ENCODE measurements at places on chromosomes 1 and 21.

DNA sequence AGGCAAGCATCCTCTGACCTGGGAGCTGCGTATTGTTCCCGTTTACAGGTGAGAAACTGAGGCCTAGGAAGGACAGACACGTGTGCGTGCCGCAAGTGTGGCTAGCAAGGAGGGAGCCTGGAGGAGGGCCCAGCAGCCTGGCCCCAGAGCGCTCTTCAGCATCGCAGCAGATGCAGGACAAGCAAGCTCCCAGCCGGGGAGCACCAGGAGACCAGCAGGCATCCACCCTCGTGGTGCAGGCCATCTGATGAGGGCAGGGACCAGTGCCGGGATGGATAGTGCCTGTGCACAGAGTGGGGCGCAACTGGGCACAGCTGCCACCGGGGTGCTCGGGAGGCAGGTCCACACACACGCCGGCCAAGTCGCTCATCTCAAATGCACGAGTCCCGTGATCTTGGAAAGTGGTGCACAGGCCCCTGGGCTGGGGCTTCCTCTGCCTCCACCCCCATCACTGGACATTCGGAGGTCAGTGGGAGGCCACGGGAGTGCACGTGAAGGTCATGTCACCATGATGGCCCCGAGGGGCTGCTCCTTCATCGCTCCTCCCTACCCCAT is 55.1 kb downstream of the COL18A1 start:
- DNase-seq: peak; percentile 40

DNA sequence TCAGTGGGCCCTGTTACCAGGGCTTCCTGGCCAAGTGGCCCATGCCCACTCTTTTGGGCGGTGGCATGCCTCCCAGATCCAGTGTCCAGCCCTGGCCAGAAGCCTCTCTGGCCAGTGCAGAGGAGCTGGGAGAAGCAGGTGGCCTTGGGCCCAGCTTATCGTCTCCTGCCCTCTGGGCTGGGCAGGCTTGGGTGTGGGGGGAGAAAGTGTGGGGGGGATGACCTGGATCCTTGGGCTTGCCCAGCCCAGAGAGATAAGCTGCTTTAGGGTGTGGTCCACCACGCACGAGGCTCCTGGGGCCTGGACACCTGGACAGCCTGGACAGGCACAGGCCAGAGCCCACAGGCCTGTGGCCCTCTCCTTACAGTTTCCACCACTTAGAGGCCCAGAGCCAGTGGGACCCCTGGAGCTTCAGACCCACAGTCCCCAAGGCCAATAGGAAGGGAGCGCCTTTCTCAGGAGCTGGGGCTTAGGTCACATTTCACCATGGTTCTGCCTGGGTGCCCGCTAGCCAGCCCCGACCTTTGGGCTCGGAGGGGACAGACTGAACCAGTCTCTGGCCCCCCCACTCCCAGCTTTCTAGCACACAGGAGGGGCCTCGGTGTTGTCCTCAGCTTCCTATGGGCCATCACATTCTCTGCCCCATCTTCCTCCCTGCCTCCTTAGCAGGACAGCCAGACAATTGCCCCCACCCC is 1.8 kb downstream of the ESPN start:
- DNase-seq: peak; percentile 67

- no peak for DNase-seq
These were observed 35.1 kb downstream of the PTPRF start for GRCh38 chr1:43565600-43566360.

- no peak for DNase-seq
These were observed 338.2 kb downstream of the KIF26B start for GRCh38 chr1:245493029-245493428.

- DNase-seq: no peak
These were observed 8.1 kb downstream of the CD247 start for GRCh38 chr1:167510244-167510643.

DNA sequence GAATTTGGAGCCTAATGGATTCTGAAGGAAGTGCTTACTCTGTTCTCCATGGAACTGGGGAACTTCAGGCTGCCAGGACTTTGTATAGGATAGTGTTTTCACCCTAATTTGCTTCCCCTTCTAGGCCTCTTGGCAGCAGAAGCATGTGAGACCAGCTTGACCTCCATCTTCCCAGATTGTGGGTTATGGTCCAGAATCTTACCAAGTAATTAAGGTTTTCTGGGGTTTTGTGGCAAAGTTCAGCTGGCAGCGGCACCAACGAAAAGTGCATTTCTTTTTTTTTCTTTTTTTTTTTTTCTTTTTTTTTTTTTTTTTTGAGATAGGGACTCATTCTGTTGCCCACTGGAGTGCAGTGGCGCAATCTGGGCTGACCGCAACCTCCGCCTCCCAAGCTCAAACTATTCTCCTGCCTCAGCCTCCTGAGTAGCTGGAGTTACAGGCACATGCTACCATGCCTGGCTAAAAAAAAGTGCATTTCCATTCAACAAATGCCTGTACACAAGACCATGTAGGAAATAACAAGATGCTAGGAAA is 3.4 kb upstream of the BMP8A start:
- DNase-seq: no peak

DNA sequence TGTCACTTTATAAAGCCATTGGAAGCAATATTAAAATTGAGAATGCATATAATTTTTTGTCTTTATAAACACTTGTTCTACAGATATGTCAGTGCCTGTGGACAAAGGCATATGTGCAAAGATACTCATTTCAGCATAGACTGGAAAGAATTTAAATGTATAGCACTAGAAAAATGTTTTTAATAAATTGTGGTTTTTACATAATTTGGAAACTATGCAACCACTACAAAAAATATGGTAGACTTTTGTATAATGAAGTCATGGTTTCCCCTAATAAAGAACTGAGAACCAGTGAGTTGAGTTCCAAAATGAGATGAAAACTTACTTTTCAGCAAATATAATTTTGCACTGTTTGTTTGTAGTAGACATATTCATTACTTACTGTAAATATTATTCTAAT is 48.5 kb downstream of the BRINP3 start:
- DNase-seq: no peak

DNA sequence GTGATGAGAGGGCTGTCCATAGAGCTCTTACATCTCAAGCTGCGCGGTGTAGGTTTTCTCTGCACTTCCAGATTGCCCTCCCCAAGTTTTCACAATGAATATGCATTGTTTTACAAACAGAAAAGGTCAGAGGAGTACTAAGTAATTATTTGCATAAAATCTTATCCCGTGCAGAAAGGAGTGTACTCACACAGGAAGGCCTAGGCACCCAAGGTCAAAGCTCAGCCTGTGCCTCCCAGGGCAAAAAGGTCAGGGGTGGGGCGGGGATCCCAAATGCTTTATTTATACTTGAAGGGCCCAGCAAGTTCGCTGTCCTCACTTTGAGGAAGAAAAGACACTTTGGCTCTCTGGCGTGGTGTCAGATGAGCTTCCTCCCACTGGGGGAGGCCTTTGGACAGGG is 10.3 kb upstream of the KCNE1 start:
- no peak for DNase-seq

- no peak for DNase-seq
These were observed 51.9 kb upstream of the ASPM start for GRCh38 chr1:197198333-197198732.

DNA sequence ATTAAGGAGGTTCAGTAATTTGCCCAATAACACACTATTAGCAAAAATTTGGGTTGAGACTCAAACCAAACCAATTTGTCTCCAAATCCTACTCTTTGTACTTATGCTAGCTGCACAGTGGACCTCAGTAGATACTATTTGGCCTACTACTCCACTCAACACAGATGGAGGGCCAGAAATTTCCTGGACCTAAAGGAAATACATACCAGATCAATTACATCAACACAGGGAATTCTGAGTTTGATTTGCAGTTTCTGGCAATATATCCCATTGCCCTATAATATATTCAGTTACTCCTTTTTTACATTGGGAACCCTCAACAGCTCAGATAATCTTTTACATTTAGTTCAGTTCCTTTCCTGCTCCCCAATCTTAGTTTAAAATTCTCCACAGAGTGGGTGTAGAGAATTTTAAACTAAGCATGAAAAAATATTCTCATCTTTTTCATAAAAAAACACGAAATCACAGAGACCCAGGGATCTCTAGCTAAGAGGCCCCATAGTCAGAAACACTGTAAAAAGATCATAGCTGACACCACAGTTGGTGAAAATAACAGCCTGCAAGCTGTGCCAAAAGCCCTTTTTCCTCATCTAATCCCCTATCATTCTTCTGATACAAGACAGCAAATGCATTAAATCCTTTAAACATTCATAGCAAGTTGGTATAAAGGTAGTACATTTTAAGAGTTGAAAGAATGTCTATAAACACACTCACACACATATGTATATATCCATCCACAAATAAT is 317.7 kb upstream of the ESRRG start:
- no peak for DNase-seq

- no peak for DNase-seq
These were observed 35.5 kb upstream of the MAP10 start for GRCh38 chr1:232769733-232770132.

DNA sequence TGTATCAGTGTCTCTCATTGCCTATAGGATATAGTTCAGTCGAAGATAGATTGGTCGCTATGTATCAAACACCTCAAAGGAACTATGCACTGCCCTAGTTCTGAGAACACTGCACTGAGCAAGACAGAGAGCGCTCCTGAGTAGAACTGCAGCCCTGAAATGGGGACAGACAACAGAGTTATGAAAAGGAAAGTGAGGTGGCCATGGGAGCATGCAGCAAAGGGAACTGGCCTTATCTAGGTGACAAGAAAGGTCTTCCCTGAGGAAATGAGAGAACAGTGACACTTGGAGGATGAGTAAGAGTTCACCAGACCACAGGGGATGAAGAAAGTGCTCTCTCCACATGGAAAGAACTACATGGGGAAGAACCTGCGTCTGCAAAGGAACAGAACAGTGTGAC is 7.5 kb upstream of the G0S2 start:
- DNase-seq: no peak

GRCh38 chr1:207938016-207938415 is 27.1 kb upstream of the CD34 start:
- DNase-seq: no peak

DNA sequence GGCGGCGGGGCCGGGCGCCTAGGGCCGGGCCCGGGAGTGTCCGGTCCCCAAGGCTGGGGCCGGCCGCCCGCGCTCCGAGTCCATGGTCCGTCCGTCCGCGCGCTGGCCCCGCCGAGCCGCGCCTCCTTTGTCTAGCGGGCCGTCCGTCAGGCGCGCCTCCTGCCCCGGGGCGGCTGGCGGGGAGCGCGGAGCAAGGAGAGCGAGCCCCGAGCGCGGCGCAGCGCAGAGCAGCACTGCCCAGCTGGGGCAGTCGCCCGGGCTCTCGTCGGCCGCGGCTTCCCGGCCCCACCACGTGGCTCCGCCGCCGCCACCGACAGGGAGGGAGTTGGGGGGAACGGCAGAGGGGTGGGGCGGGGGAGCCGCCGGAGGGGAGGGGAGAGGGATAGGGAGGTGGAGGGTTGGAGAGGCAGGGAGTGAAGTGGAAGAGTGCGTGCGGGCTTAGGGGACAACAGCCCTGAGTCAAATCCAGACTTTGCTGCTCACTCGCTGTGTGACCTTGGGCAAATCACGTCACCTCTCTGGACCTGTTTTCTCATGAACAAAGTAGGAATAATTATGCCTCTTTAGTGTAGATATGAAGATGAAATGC is at the start of gene NKAIN1:
Gene NKAIN1, minus strand, starts transcription at position 235 of the 589 bp plus-strand sequence. CDS start 340 bp downstream, outside the sequence.
- DNase-seq: no peak

- no peak for DNase-seq
These were observed 106.6 kb upstream of the TMPRSS2 start for GRCh38 chr21:41614511-41614910.

- DNase-seq: no peak
These were observed 4.9 kb downstream of the C1orf198 start for GRCh38 chr1:230863449-230863848.

DNA sequence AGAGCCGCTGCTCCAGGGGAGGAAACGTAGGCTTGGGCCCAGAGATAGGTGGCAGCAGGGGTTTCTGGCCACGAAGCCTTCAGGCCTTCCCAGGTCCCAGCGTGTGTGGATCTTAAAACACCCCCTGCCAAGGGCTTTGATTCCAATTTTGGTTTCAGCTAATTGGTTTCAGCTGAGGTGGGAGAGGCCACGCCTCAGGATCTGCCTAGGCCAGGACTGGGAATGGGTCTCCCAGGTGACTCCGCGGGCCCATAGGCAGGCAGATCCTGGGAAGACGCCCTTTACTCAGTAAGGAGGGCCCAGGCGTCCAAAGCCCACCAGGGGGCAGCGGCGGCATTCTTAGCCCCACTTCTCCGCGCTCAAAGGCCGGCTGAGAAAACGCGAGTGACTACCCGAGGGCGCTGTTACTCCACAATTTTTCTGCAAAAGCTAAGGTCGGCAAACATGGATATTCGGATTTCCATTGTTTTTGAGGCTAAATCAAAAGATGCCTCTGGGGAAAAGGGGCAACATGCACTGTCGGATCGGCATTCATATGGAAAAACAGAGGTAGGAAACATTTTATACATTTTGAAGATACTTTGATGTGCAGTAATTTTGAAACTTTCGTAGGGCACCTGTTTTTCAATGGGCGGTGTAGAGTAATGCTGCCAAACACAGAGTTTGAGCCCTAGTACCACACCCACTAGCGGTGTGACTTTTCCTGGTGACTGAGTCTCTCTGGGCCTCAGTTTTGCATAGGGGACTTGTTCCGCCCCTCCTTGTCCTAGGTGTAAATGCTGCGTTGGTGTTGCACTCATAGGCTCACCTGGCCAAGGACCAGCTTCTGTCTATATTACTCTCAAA is 31.8 kb upstream of the BCL10 start:
- DNase-seq: peak; percentile 81

- DNase-seq: no peak
These were observed 11.0 kb upstream of the CPLANE2 start for GRCh38 chr1:16248007-16248436.

GRCh38 chr1:6582370-6582769 is 2.6 kb downstream of the ZBTB48 start:
- no peak for DNase-seq

DNA sequence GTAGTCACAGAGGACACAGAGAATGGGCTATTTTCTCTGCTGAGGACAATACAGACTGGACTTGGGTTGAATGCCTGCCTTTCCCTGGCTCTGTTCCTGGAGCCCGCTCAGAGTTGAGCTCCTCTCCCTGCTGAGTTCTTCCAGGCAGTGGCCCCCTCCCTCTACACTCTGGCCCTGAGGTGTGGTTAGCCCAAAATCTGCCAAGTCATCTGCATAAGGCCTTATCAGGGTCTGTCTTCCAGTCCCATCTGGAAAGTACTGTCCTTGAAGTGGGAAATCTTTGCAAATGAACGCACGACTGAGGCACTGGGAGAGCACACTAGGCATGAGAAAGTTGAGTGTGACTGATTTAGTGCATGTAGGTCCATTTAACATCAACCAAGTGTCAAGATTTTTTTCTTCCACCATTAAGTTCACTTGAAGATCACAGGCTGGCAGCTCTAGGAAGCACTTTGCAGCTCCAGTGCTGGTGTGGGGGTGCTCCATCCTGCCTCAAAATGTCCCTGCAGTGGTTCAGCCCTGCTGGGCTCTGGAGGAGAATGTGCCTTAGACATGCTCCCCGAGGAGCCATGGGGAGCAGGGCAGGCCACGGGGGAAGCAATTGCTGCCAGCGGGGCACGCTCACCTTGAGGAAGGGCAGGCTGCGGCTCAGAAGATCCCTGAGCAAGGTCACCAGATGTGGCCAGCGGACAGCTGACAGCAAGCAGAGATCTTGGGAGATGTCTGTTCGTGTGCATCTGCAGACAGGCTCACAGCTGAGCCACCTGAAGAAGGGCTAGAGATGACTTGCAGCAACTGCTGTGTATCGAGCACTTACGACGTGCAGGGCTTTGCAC is 41.5 kb downstream of the IER5 start:
- no peak for DNase-seq

GRCh38 chr21:26388731-26389231 is 184.3 kb downstream of the CYYR1 start:
- no peak for DNase-seq
